Hematopoietic multipotent progenitor cell (in vitro differentiated cells): ENCODE measurements at places on chromosomes 12 and 14.

DNA sequence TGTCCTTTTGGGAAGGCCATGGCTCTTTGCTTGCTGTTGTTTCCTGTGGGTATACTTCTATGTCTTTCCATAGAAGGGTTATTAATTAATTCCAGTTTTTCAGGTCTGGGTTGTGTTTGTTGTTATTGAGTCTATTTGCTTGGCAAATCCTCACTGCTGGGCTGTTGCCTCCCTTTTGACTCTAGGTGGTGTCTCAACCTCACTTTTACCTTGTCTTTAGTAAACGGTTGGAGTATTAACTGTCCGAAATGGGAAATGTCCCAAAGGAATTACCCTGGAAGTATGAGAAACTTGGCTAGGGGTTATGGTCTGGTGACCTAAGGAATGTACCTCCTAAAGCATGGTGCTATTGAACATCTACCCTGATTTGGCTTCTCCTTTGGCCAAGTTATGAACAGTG is 16.7 kb downstream of the PRH1 start:
- no peak for DNase-seq

GRCh38 chr12:62760779-62761178 is 174.2 kb downstream of the PPM1H start:
- DNase-seq, result no peak

DNA sequence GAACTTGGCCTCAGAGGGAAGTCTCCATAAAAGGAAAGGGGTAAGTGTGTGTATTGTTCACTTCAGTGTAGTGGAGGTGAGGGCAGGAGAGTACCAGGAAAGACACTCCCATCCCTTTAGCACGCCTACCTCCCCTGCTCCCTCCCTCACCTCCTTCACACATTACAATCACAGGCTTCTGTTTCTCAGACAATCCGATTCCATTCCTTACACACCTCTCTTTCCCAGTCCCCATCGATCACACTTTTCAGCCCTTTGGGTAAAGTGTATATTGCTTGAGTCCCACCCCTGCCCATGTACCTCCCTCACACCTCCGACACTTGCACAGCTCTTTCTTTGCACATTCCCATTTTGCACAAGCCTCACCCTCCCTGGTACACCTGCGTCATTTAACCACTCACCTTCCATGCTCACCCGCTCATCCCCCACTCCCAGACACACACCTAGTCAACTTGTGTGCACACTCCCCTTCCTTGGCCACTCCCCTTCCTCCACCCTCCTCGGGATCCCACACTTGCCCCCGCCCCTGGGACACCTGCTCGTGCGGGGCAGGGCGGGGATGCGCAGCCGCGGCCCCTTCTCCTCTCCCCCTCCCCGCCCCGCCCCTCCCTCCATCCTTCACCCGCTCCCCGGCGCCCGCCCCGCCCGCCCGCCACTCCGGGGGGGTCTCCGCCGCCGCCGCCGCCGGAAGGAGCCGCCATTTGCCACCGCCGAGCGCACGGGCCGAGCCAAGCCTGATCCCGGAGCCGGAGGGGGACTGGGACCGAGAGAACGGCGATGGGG is at the start of gene MARCHF9:
MARCHF9 (plus strand) TSS at position 693 of the 783 bp plus-strand sequence. CDS start 426 bp downstream, outside the sequence.
- DNase-seq, result peak; percentile 62

DNA sequence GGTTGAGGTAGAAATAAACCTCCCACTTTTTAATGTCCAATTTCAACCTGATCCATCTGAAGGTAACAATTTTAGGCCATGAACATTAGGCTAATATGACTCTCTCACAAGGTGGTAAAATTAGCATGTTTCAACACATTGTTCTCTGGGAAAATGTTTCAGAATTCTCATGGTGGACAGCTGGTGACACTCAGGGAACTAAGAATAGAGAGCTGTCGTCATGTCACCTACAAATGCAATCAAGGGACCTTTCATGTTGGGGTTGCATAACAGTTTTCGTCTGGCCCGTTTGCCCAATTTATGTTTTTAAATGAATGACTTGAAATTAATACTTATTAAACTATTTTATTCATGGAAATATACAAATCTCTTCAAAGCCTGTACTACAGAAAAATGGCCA is 180.7 kb upstream of the PRICKLE1 start:
- no peak for DNase-seq

- no peak for DNase-seq
Measured at GRCh38 chr12:121314431-121314830, 17.9 kb upstream of the CAMKK2 start.

DNA sequence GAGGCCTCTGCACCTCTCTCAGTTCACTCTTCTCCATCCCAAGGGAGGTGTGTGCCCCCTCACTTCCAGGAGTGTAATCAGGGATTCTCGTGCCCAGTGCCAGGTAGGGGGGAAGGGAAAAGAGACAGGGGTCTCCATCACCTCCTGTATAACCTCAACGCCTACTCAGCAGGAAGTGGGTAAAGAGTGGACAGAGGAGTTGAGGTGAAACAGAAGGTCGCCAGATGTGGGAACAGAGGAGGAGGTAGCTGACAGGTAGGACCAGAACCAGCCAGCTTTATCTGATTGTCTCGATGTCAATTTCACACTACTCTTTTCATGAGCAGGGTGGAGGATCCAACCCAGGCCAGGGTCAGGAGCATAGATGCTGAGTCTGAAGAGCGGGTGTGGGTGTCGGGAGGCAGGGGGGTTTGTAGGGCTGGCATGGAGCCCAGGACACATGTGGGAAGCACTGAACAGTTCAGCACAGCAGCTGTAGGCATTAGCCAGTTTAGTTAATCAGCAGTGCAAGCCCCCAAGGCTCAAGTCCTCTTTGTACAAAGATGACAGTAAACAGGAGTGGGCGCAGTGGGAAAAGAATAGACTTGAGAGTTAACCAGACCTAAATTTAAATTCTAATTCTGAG is 213.5 kb downstream of the PELI2 start:
- no peak for DNase-seq

DNA sequence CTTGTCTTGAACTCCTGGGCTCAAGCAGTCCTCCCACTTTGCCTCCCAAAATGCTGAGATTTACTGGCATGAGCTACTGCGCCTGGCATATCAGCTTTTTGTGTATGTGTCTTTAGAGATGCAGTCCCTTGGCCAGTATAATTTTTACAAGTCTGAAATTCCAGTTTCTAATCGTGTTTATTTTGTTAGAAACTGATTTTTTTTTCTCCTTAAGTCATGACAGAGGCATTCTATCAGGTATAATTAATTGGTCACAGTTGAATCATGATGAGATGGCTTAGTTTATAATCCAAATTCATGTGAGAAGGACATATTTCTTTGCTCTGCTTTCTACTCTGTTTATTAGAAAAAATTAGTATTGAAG is 98.9 kb downstream of the PCNX1 start:
- DNase-seq, result no peak
